ENCODE measurements at places on chromosomes 1 and 21. TPM values are rescaled to one million over a fixed set of nuclear protein-coding genes. Genes with fewer than 3 reads are reported as not detected.
A peak's percentile ranks its signal among the peaks of the same experiment; 100 is the strongest.

ADORA3 gene
- 1.2 TPM for total RNA-seq

ACKR1 gene
- total RNA-seq: 23.9 TPM

RIMS3 gene
- 7.0 TPM for total RNA-seq

SYT14 gene
- 0.03 TPM for total RNA-seq

WNT2B gene
- 4.3 TPM for total RNA-seq

TRNP1 gene
- 2.7 TPM for total RNA-seq

TAS1R1 gene
- not detected for total RNA-seq

RGS13 gene
- 1.0 TPM for total RNA-seq

HSD3B2 gene
- 27.2 TPM for total RNA-seq

DNA sequence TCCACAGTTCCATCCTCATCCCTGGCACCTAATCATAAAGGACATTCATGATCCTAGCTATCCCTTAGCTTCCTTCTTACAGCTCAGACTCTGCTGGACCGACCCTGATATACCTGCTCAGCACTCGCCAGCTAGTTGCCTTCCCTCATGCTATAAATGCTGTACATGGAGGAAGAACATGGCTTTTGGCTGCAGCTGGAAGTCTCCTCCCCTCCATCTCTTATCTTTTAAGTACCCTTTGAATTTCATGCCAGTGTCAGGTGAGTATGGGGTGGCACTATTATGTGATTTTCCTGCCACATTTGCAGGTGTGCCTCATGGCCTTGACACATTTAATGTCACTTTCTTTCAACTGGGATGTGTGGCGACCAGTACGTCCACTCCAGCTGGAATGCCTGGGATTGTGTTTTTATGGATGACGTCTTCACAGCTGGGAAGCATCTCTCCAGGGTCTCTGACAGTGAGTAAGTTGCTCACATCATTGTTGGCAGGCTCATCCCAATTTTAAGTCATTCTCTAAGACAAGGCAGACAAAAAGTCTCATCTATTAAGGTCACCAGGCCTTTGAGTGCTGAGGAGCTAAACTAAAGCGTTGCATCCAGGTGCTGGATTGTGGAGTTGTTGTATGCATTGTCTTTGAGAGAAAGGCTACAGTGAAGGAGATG, 43.4 kb downstream of the RUNX1 start:
- no peak for DNase-seq

DNA sequence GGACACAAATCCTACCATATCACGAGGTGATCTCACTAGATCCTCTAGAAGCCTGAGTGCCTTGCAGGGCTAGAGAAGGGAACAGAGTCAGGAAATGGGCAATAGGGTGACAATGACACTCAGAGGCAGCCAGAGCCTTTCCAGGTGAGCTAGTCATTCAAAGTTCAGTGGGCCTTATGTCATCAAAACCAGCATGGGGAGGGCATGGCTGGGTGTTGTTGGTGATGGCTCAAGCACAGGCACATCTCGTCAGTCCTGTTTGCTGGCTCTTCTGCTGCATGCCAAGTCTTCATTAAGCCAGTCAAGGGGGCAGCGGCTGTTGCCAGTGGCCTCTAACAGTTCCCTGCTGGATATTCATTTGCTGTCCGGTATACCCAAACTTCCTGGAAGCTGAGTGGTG, 99.6 kb upstream of the USP24 start:
- no peak for DNase-seq

GRCh38 chr1:22737374-22738068, 26.9 kb downstream of the EPHB2 start:
- DNase-seq: peak; percentile 40

DNA sequence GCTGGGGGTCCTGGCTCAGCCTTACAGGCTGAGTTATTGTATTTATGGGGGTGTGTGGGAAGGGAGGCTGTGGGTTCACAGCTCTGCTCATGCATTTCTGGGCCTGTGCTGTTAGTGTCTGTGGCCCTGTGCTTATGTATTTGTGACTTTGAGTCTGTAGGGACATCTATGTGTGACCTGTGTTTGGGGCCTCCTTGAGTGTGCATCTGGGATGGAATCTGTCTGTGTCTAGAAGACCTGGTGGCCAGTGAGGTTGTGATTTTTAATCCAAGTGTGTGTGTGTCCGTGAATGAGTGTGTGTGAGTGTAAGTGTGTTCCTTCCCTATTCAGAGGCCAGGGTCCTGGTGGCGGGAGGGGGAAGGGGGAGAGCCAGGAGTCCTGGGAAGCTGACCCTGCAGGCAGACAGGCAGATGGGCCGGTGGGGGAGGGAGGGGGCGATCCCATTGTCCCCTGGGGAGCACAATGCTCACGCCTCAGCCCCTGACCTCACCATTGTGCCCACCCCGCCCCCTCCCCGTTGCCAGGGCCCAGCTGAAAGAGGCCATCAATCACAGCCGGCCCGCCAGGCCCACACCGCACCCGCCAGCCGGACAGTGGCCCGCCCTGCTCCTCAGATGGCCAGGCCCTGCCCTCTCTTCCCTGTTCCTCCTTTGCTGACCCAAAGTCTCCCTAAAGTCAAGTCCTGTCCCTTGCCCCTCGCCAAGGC, 19.6 kb downstream of the SLC27A3 start:
- DNase-seq: peak; percentile 16

- DNase-seq: no peak
Measured at GRCh38 chr1:96722958-96723357, 1.4 kb downstream of the PTBP2 start.

- peak; percentile 94 for DNase-seq
Measured at GRCh38 chr1:202009326-202010179, 834 bp upstream of the ELF3 start.

- no peak for DNase-seq
Measured at GRCh38 chr1:225539575-225539974, 111.7 kb upstream of the LBR start.

DNA sequence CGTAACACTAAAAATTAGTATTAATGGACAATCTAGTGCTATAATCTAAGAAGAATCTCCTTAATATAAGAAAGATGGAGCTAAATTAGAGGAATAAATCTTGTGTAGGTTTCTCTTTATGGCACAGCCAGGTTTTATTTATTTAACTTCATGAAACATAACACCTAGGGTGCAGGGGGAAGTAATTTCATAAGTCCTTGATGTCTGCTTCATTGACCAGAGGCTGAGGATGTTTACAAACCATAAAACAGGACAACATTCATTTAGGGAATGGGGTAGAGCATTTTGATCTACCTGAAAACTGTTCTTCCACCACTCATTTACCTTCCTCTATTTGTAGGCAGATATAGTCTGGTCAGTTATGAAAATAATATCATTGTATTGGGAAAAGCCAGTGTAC, 95.5 kb downstream of the NGF start:
- DNase-seq: no peak

DNA sequence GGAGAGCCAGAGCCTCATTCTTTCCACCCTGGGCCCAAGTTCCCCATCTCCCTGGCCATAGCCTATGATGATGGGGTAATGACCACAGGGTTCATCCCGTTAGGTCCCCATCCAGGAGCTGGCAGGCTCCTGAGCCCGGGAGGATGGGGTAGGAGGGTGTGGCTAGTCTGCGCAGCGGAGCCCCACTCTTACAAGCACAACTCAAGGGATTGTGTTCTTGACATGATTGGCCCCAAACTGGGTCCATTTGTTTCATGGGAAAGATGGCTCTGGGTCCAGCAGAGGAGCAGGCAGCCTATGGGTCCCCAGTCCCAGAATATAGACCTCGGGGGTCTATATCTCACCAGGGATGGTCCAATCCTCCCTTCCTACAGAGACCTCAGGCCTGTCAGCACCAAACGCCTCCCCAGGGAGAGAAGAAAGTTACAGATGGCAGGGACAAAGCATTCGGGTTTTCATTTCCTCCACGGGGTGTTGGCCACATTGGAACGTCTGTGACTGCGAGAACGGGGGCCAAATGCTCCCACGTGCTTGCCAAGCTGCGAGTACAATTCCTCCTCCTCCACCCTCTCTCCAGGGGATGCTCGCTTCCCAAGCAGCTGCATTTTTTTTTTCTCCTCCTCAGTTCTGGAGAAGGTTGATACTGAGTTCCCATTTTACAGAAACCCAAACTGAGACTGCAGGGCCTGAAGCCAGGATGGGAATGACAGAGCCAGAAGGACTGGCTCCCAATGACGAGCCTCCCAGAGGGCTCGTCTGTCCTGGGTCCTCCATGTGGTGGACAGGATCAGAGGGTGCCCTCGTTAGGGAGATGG, 71.0 kb downstream of the DHRS3 start:
- DNase-seq: no peak

- no peak for DNase-seq
Measured at GRCh38 chr1:107806902-107807301, 158.1 kb downstream of the VAV3 start.

GRCh38 chr21:42027822-42028765, 17.9 kb upstream of the ZBTB21 start:
- DNase-seq: no peak

- DNase-seq: no peak
Measured at GRCh38 chr1:68570871-68571270, 74.0 kb upstream of the DEPDC1 start.

DNA sequence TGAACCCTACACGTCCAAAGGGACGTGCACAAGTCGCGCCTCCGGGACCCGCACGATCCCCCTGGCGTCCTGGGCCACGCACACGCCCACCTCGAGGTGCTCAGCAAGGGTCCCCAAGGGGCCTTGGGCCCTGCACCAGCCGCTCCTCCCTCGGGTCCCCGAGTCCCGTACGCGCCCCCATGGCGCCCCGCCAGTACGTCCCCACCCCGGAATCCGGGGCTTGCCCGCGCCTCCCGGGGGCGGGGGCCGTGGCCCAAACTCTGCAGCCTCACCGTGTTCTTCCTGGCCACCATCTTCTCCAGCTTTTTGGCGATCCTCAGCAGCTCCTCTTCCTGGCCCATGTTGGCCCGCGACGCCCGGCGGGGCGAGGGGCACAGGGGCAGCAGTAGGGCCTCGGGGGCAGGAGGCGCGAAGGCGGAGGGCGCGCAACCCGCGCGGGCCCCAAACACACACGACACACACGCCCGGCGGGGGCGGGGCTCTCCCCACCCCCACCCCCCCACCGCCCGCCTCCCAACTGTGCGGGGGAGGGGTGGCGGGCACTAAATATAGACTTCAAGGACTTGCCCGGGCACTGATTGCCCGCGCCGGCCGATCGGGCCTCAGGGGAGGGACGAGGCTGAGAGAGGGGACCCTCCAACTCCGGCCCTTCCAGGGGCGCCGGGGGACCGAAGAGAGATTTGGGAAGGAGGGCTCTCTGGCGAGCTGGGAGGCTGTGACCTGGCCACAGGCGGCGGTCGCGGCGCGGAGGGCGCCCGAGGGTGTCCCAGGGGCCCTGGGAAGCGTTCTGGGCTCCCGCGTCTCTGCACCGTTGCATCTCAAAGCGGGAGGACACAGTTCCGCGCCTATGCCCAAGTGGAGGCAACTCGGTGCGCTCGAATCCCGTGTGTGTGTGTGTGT, at the start of gene TCEA3:
Gene TCEA3 (minus strand): TSS at position 456 of the 900 bp plus-strand sequence. CDS start 115 bp downstream, at position 341.
- peak; percentile 76 for DNase-seq
